Progenitor cell of endocrine pancreas (in vitro differentiated cells): ENCODE measurements at places on chromosomes 3 and 15.

DNA sequence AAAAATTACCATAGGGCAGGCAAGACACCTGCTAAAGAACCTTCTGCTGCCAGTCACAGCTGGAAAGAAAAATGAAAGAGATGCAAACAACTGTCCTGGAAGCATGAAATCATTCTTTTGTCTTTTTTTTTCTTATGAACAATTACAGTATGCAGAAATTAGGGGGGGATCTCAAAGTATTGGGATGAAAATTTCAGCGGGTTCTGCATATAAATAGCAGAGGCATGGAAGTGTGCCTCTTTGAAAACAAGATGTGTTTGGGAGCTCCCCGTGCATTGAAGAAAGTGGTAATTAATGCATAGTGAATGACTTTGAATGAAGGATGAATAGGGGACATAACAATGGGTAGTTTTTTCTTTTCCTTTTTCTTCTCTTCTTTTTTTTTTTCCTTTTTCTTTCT, 431.2 kb downstream of the SOX2 start:
- DNase-seq: no peak

DNA sequence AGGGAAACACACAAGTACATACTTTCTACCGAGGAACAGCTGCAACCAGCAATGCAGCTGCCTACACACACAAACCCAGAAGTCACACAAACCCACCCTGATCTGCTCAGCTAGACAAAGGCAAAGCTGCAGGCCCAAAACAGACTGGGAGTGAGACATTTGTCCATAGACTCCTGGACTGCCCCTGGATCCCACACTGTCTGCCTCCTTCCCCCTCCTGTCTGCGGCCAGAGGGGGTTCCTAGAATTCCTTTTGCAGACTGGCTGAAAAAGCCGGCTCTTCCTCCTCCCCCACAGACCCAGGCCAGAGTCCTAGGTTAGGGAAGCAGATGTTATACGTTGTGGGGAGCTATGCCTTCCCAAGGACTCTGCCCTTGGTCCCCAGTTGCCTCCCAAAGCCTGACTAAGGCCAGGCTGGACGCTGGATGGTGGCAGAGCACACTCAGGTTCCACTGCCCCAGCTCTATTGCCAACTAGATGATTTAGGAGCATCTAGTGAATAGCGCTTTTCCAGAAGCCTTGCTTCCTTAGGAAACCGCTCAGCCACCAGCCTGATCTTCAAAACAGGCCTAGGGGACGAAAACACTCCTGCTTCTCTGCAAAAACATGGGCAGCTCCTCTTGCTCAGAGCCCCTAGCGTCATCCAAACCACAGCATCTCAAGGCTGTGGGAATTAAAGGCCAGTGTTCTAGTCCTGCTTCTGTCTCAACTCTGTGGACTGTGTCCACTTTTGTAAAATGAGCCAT, 37.4 kb upstream of the CILP start:
- DNase-seq: no peak

GRCh38 chr3:101828276-101828675, 21.0 kb upstream of the NFKBIZ start:
- no peak for DNase-seq

DNA sequence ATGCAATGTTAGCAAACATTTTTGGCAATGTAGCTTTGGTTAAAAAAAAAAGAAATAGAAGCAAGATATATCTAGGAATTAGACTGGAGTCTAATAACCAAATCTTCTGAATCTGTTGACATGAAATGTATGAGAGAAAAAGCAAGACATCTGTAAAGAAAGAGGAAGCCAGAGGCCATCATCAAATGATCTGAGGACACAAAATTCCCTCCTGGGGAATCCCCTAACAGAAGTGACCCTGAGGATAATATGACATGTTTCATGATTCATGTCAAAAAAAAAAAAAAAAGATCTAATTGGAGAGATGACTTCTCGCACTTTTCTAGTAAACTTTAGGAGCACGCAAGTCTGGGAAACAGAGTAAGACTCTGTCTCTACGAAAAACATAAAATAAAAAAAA, 70.9 kb downstream of the IMPG2 start:
- no peak for DNase-seq

DNA sequence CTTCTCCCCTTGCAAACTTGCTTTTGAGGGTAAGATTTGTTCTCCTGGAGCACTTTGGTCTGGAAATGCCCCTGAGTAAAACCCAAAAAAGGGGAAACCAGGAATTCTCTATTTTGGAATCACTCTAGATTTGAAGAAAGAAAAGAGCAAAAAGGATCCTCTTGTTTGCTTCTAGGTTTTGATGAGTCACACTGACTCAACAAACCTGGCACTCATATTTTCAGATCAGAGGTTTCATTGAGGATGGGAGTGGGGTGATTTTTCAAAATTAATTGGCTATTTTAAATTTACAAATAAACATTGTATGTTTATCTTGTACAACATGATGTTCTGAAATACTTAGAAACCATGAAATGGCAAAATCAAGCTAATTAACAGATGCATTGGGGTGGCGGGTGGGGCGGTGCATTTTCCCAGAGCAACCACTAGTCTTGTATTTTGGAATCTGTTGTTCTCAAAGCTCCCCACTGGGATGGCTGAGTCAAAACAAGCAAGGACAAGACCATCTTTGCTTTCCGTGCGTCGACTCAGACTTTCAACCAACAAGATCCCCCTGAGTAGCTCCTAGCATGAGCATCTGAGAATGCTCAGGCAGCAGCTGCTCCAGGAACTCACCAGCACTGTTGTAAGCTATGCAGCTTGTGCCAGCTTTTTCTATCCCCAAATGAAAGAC, 451.4 kb downstream of the WDR72 start:
- DNase-seq: no peak

- no peak for DNase-seq
Measured at GRCh38 chr3:161163297-161163696, 57.8 kb upstream of the NMD3 start.

DNA sequence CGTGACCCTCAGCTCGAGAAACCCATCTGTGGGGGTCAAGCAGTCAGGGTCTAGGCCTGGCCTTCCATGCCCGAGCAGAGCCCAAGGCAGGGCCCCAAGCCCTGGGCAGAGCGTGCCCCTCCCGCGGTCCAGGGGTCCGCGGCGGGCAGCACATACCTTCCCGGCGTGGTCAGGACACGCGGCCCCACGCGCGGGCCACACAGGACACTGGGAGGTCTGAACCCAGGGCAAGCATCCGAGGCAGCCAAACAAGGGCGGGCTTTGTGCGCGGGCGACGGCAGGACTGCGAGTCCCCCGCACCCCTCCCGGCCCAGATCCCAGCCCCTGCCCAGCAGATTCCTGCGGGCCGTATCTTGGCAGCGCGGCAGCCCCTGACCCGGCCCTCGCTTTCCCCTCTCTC, 61.6 kb upstream of the ACAN start:
- DNase-seq: no peak

GRCh38 chr3:157026091-157026490, 133.9 kb downstream of the CCNL1 start:
- no peak for DNase-seq

- no peak for DNase-seq
Measured at GRCh38 chr15:98753726-98754656, 105.7 kb downstream of the IGF1R start.

DNA sequence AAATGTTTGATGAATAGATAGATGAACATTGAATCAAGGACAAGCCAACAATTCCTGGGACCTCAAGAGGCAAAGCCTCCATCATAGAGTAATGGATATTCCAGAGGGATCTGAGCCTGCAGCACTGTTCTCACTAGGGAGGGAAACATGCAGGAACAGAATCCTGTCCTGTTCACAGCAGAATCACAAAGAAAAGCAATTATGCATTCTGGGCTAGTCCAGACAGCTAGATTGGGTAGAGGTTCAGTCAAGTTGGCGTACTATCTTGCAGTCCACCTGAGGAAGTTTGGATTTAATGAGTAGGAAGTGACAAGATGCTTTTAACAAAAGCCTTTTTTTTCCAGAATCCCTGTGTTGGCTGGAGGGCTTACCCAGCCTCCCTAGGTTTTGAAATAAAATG, 314.5 kb upstream of the SEMA6D start:
- DNase-seq: no peak

- no peak for DNase-seq
Measured at GRCh38 chr3:57917601-57918000, 90.6 kb upstream of the FLNB start.

GRCh38 chr3:185152410-185153170, at the start of gene C3orf70:
Gene C3orf70 (minus strand): TSS chr3:185153060. CDS start chr3:185152823, 237 bp downstream.
- DNase-seq: peak; percentile 35

DNA sequence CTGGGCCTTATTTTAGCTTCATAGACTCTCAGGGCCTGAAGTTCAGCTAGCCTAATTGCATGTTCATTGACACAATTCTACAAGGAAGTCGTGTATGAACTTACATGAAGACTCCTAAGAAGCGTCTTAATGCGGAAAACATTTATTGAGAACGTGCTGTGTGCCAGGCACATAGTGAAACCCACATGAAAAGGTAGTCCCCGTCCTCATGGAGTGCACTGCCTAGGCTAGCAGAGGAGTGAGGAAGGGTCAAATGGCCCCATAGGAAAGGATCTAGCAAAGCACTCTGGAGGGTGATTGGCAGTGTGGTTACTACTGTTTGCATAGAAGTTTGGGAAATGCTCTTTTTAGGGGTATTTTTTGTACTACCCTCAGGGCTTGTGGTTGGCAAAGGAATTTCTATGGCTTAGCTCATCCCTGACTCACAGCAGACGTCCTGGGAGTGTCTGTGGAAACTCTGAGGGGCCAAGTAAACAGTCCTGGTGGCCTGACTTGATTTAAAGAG, 854 bp upstream of the NPTN start:
- DNase-seq: no peak

- peak; percentile 4 for DNase-seq
Measured at GRCh38 chr3:13713396-13713795, 164.5 kb downstream of the FBLN2 start.
